ENCODE measurements at places on chromosomes 7 and 10. TPM values are rescaled to one million over a fixed set of nuclear protein-coding genes. Genes with fewer than 3 reads are reported as not detected.

GRCh38 chr7:126529254-126529653 is 723.5 kb downstream of the GRM8 start:
- DNase-seq = no peak
- no peak overlapping the region for H3K4me3 ChIP-seq
- no peaks in the 10 kb centered on the region for H3K4me1 ChIP-seq
- H3K36me3 ChIP-seq = no peaks in the 10 kb centered on the region
- no peaks in the 10 kb centered on the region for H3K27me3 ChIP-seq

- H3K27ac ChIP-seq = no peak overlapping the region
- no peak overlapping the region for H3K4me3 ChIP-seq
- no peaks in the 10 kb centered on the region for H3K27me3 ChIP-seq
- DNase-seq = no peak
These were observed 495.6 kb downstream of the DNAJB6 start for GRCh38 chr7:157832421-157832820.

TRIM73 gene
- total RNA-seq = 2.9 TPM

NOS3 gene
- total RNA-seq = 32.4 TPM

FLNC gene
- 135 TPM for total RNA-seq

All from aorta (tissue), 5 donors.